ENCODE measurements at places on chromosomes 6 and 20.

GRCh38 chr6:101845621-101846020 is 452.1 kb downstream of the GRIK2 start:
- no peaks in the 10 kb centered on the region for H3K36me3 ChIP-seq
- no peak overlapping the region for H3K4me3 ChIP-seq
- H3K27me3 ChIP-seq = no peaks in the 10 kb centered on the region
- DNase-seq = no peak
- no peaks in the 10 kb centered on the region for H3K4me1 ChIP-seq

DNA sequence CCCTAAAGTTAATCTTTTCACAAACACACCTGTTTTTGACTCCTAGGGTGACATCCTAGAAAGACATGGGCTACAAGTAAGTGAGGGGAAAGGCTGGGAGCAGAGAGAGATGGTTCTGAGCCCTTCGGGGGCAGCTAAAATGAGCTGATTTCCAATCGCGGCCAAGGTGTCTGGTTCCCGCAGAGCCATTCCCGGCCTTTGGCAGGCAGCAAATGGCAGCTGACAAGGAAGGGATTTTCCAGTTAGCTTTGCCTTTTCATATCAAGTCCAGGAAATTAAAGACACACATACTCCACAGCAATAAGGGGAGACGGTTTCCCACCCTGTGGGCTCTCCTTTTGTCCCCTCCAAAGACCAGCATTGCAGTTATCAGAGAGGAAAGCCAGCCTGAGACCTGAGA is 228.5 kb downstream of the ZMYND8 start:
- peaks cover 49% of the 10 kb centered on the region for H3K4me1 ChIP-seq
- no peak overlapping the region for H3K4me3 ChIP-seq
- DNase-seq = no peak
- H3K27ac ChIP-seq = peak overlapping the region; percentile 92
- no peaks in the 10 kb centered on the region for H3K27me3 ChIP-seq

- no peak for DNase-seq
- peaks cover 41% of the 10 kb centered on the region for H3K4me1 ChIP-seq
- no peak overlapping the region for H3K4me3 ChIP-seq
- H3K27me3 ChIP-seq = no peaks in the 10 kb centered on the region
Measured at GRCh38 chr20:39016041-39016440, 53.9 kb downstream of the DHX35 start.

DNA sequence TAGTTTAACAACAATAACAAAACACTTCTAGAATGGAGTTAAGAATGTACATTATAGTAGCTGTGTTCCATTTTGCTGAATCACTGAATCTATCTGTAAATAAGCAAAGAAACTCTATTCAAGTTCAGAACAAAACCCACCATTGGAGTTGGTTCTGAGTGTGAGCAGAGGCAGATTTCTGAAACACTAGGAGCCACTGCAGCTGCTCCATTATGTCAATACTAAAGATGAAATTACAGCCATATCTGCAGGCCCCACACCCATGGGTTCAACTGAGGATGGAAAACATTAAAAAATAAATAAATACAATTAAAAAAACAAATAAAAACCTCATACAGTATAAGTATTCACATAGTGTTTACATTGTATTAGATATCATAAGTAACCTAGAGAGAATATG is 91.0 kb downstream of the REPS1 start:
- no peak overlapping the region for H3K27ac ChIP-seq
- H3K27me3 ChIP-seq = no peaks in the 10 kb centered on the region
- H3K4me1 ChIP-seq = no peaks in the 10 kb centered on the region
- DNase-seq = no peak
- H3K4me3 ChIP-seq = no peak overlapping the region

DNA sequence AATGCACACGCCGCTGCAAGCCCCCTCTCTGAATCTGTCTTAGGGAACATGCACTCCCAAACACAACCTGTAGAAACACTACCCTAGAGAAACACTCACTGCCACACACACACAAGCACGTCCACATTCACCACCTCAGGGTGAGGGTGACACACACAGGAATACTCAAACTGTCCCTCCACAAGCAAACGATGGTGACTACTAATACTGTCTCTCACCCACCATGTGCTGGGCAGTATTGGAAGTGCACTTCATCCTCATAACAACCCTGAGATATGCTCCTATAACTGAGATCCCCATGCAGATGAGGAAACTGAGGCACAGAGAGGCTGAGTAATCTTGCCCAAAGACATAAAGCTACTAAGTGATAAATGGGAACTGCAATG is 55.0 kb downstream of the ATP9A start:
- no peak overlapping the region for H3K4me3 ChIP-seq
- no peak overlapping the region for H3K27ac ChIP-seq
- no peaks in the 10 kb centered on the region for H3K27me3 ChIP-seq

GRCh38 chr6:151422981-151423380 is 28.9 kb downstream of the RMND1 start:
- H3K36me3 ChIP-seq = no peaks in the 10 kb centered on the region
- H3K4me1 ChIP-seq = peaks cover 11% of the 10 kb centered on the region
- H3K4me3 ChIP-seq = no peak overlapping the region
- H3K27me3 ChIP-seq = no peaks in the 10 kb centered on the region

GRCh38 chr20:56391596-56392131 is 351 bp downstream of the AURKA start:
- H3K4me1 ChIP-seq = peaks cover 22% of the 10 kb centered on the region
- DNase-seq = no peak
- no peaks in the 10 kb centered on the region for H3K27me3 ChIP-seq
- no peaks in the 10 kb centered on the region for H3K36me3 ChIP-seq
- H3K4me3 ChIP-seq = peak overlapping the region; percentile 75
- peak overlapping the region; percentile 88 for H3K27ac ChIP-seq

GRCh38 chr6:21022343-21023107 is 488.3 kb downstream of the CDKAL1 start:
- H3K36me3 ChIP-seq = no peaks in the 10 kb centered on the region
- no peak overlapping the region for H3K4me3 ChIP-seq
- peak overlapping the region; percentile 90 for H3K27ac ChIP-seq

- H3K36me3 ChIP-seq = no peaks in the 10 kb centered on the region
- no peaks in the 10 kb centered on the region for H3K27me3 ChIP-seq
- H3K4me1 ChIP-seq = no peaks in the 10 kb centered on the region
- H3K27ac ChIP-seq = peak within 1 kb of the TSS; percentile 72
Measured at GRCh38 chr6:112253841-112254816, at the start of gene LAMA4. TSS of gene LAMA4 (minus strand) at chr6:112254567. CDS start at chr6:112254150, 417 bp downstream.

DNA sequence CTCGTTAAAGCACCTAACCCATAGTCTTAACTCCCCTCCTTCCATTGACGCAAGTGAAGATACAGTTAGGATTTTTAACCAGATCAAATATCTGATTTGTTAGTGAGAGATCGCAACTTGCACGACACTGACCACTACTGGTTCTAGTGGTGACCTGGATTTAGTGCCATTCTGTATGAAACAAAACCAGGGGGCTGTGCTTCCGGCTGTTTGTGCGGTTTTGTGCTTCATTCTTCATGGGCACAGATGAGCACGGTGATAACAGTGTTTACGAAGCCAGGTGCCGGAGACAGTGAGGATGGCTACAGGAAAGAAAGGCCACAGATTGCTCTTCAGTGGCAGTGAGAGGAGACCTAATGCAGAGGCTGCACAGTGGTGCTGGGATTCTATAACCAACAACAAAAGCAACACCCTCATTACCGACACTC is 75.5 kb downstream of the NOL4L start:
- no peaks in the 10 kb centered on the region for H3K36me3 ChIP-seq
- H3K4me1 ChIP-seq = peaks cover 9% of the 10 kb centered on the region
- H3K27ac ChIP-seq = no peak overlapping the region
- H3K4me3 ChIP-seq = no peak overlapping the region
- no peak for DNase-seq

DNA sequence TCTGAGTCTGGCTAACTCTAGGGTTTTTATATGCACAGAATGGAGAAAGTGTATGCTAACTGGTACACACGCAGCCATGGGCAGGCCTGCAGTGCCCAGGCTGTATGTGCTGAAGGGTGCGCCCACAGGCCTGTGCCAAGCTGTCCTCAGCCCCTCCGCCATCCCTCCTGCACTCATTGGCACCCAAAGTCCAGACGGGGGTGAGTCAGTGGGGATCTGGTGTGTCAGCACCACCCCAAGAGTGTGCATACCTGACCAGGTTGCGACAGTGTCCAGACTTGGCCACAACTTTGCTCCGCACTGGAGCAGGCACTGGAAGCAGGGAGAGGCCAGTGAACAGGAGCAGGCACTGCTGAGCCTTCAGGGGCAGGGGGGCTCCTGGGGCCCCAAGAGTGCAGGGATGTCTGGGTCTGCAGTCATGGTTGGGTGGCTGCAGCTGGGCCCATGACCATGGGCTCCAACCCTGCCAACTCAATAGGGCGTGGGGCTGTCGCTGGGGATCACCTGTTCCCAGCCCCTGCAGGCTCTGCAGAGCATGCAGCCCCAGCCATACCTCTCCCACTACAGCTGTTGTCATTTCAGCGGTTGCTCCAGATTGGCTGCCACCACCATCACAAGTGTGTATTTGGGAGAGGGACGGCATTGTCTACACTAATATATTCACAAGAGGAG is 717.8 kb downstream of the EPHA7 start:
- H3K36me3 ChIP-seq = no peaks in the 10 kb centered on the region
- H3K4me1 ChIP-seq = no peaks in the 10 kb centered on the region
- no peak overlapping the region for H3K4me3 ChIP-seq

- no peaks in the 10 kb centered on the region for H3K27me3 ChIP-seq
- peak; percentile 29 for DNase-seq
- H3K27ac ChIP-seq = peak within 1 kb of the TSS; percentile 83
- peaks cover 31% of the 10 kb centered on the region for H3K4me1 ChIP-seq
Measured at GRCh38 chr6:109455437-109456110, at the start of gene MICAL1. TSS of gene MICAL1 (minus strand) at chr6:109455772. CDS start at chr6:109454196, 1,576 bp downstream.

GRCh38 chr20:50335105-50335504 is 144.5 kb downstream of the CEBPB start:
- no peaks in the 10 kb centered on the region for H3K36me3 ChIP-seq
- peak overlapping the region; percentile 68 for H3K27ac ChIP-seq
- no peak overlapping the region for H3K4me3 ChIP-seq
- H3K4me1 ChIP-seq = peaks cover 69% of the 10 kb centered on the region

- H3K27me3 ChIP-seq = no peaks in the 10 kb centered on the region
- H3K36me3 ChIP-seq = no peaks in the 10 kb centered on the region
- no peak overlapping the region for H3K4me3 ChIP-seq
- DNase-seq = no peak
Measured at GRCh38 chr6:122736163-122736562, 43.4 kb upstream of the FABP7 start.

- no peak overlapping the region for H3K4me3 ChIP-seq
- no peaks in the 10 kb centered on the region for H3K36me3 ChIP-seq
- H3K4me1 ChIP-seq = no peaks in the 10 kb centered on the region
- no peaks in the 10 kb centered on the region for H3K27me3 ChIP-seq
- DNase-seq = no peak
- peak overlapping the region; percentile 10 for H3K27ac ChIP-seq
Measured at GRCh38 chr6:148311966-148312669, 30.5 kb upstream of the SASH1 start.

DNA sequence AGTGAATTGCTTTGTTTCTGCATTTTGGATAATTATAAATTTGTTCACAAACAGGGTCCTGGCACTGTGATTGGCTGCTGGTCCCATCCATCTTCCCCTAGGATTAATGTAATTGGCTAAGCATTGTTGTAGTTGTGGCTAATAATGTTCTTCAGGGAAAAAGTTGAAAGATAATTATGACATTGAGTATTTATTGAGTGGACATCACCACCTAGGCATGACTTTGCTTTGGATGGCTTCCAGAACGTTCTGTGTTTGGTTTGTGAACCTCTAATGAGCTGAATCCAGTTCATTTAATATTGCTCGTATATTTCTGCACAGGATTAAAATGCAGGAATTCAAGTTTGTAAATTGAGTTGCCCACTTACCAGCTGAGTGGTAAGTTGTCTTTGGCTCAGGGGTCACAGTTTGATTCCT is 55.1 kb downstream of the ARID1B start:
- no peak for DNase-seq
- peaks cover 3% of the 10 kb centered on the region for H3K36me3 ChIP-seq
- peak overlapping the region; percentile 33 for H3K27ac ChIP-seq
- H3K4me1 ChIP-seq = peaks cover 41% of the 10 kb centered on the region
- H3K4me3 ChIP-seq = no peak overlapping the region
- no peaks in the 10 kb centered on the region for H3K27me3 ChIP-seq

GRCh38 chr6:498795-499231 is 107.3 kb downstream of the IRF4 start:
- no peaks in the 10 kb centered on the region for H3K27me3 ChIP-seq
- H3K4me1 ChIP-seq = no peaks in the 10 kb centered on the region
- no peak overlapping the region for H3K27ac ChIP-seq
- H3K4me3 ChIP-seq = no peak overlapping the region

DNA sequence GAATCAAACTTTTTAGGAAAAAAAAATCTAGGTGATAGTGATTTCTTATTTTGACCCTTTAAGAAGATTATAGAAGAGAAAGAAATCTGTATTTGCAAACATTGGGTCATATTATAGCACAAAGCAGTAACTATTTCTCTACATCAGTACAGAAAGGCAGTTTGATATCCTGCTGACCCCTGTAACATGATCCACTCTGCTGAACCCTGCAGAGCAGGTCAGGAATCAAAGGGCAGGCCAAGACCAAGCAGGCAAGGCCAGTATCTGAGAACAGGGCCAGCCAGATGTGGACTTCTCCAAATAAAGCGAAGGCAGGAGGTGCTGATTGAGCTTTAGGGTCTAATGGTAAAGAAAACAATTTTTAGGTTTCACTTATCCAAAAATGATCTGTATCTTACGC is 239.4 kb downstream of the PTPRK start:
- DNase-seq = no peak
- no peak overlapping the region for H3K4me3 ChIP-seq
- H3K36me3 ChIP-seq = no peaks in the 10 kb centered on the region
- H3K27me3 ChIP-seq = no peaks in the 10 kb centered on the region
- H3K4me1 ChIP-seq = no peaks in the 10 kb centered on the region

GRCh38 chr6:81995548-81996289 is 243.2 kb upstream of the TENT5A start:
- H3K4me3 ChIP-seq = no peak overlapping the region
- peaks cover 16% of the 10 kb centered on the region for H3K4me1 ChIP-seq
- no peaks in the 10 kb centered on the region for H3K36me3 ChIP-seq
- H3K27ac ChIP-seq = peak overlapping the region; percentile 10
- no peaks in the 10 kb centered on the region for H3K27me3 ChIP-seq

DNA sequence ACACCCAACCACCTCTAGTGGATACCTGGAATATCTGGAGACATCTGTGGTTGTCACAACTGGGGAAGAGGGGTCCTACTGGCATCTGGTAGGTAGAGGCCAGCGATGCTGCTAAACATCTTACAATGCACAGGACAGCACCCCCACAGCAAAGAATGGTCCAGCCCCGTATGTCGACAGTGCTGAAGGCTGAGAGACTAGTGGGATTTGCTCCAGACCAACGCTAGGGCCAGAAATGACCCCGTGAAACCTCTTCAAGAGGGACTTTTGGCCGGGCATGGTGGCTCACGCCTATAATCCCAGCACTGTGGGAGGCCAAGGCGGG is 7.2 kb downstream of the PREX1 start:
- no peaks in the 10 kb centered on the region for H3K27me3 ChIP-seq
- H3K4me3 ChIP-seq = no peak overlapping the region
- no peaks in the 10 kb centered on the region for H3K36me3 ChIP-seq
- H3K4me1 ChIP-seq = peaks cover 20% of the 10 kb centered on the region
- peak overlapping the region; percentile 39 for H3K27ac ChIP-seq
- DNase-seq = no peak
